ENCODE measurements at places on chromosomes 6 and 20.
A peak's percentile ranks its signal among the peaks of the same experiment; 100 is the strongest.

DNA sequence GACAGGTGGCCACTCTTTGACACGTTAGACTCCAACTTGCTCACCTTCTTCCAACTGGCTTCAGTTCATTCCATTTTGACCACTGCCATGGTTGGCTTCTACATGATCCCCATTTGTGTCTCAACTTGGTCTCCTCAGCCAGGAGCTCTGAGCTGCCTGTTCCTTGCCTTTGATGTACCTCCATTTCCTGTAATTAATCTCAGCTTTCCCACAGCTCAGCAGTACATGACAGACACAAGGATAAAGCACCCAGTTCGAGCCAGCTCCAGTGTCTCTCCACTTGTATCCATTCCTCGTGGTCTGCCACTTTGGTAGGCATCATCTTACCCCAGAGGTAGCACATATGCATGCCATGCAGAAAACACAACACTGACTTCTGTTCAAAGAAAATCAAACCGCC is 161.0 kb downstream of the TSHZ2 start:
- DNase-seq, result no peak

DNA sequence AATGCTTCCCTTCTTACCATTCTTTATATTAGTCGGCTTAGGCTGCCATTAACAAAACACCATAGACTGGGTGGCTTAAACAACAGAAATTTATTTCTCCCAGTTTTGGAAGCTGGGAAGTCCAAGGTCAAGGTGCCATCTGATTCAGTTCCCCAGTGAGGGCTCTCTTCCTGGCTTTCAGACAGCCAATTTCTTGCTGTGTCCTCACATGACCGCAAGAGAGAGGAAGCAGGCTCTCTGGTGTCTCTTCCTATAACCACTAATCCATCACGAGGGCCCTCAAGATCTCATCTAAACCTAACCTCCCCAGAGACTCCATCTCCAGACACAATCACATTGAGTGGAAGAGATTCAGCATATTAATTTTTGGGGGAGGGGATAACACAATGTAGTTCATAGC is 193.0 kb upstream of the SGK1 start:
- DNase-seq, result no peak

DNA sequence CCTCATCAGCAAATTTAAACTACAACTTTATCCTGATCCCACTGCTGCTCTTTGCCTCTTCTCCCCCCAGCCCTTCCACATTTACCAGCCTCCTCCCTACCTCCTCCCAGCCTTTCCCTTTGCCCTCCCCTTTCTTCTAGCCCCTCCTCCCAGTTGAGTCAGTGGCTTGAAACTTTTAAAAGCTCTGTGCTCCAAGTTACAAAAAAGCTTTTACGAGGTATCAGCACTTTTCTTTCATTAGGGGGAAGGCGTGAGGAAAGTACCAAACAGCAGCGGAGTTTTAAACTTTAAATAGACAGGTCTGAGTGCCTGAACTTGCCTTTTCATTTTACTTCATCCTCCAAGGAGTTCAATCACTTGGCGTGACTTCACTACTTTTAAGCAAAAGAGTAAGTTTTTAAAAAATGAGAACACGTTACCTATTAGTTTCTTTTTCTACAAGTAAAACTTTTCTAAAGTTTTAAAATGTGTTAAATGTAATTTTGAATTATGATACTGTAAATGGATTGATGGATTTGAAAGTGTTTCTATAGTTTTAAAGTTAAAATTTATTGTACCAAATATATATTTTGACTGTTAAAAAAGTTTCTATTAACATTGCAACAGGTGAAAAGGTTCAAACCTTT is at the start of gene GJA1:
Gene GJA1, plus strand, starts transcription at position 203 of the 626 bp plus-strand sequence. CDS start 11,202 bp downstream, outside the sequence.
- DNase-seq, result peak; percentile 93

DNA sequence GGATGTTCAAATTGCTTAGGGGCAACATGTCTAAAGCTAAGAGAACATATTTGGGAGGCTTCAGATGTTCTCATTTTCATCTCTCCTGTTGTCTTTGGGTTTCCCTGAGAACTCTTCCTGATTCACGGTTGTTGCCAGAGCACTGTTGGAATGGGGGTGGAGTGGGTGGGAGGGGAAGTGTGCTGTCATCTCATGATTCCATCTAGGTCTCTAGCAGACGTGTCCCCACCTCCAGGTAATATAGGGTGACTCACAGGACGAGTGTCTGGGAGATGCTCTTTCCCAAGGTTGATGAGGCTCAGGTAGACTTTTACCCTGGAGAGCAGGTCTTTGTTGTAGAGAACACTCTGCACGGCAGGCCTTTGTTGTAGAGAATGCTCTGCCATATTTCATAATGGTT is 636.9 kb downstream of the QKI start:
- no peak for DNase-seq

DNA sequence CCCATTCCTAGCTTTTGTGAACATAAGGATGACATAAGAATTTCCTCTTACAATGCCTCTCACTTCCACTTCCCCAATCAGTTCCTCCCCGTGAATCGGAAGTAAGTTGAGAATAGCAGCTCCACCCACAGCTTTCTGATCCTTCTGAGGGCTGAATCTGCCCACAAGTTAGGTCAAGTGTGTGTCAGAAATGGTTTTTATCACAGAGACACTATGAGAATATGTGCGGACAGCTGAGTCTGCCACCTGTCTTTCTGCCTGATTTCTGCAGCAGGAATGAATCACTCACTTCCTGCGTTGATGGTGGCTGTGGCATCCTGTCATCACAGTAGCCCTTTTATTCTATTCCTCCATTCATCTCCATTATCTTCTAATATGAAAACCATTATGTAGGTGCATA is 70.2 kb downstream of the RIN2 start:
- peak; percentile 70 for DNase-seq

GRCh38 chr20:1827974-1828785 is 67.0 kb upstream of the SIRPA start:
- peak; percentile 37 for DNase-seq

- no peak for DNase-seq
Observed at GRCh38 chr6:38134704-38135088, 315.2 kb downstream of the ZFAND3 start.

DNA sequence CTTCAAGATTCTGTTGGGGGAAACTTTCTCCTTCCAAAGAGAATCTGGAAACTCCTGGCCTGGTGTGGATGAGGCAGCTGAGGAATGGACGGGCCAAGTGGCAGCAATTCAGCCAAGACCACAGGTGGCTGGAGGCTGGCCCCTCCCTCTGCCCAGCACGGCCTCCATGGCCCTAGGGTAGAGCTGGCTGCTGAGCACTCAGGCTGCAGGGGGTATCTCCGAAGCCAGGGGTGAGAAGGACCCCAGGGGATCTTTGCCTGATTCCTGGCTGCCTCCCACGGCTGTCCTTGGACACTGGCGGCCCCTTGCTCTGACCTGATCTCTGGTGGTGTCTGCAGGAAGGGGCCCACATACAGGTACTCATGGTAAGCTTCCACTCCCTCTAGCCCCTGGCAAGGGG is 39.0 kb downstream of the GRM4 start:
- DNase-seq, result no peak

GRCh38 chr20:56451056-56451765 is 17.2 kb upstream of the RTF2 start:
- DNase-seq, result peak; percentile 7

DNA sequence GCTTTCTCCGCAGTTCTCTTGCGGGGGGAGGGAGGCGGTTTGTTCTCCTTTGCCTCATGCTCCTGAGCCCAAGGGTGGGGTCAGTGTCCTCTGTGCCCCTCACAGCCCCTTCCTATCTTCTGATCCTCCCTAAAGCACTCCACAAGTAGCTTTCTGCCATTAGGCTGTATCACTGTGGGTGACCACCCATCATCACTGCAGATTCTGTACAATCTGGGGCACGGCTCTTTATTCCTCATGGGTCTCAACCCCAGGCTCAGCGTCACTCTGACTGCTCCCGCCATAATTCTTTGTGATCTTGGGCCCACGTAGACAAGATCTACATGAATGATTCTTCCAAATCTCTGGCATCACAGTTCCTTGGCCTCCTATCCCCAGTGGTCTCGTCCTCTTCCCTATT is 10.5 kb downstream of the NCR2 start:
- no peak for DNase-seq

- DNase-seq, result no peak
Observed at GRCh38 chr20:21240394-21240793, 62.7 kb upstream of the XRN2 start.

DNA sequence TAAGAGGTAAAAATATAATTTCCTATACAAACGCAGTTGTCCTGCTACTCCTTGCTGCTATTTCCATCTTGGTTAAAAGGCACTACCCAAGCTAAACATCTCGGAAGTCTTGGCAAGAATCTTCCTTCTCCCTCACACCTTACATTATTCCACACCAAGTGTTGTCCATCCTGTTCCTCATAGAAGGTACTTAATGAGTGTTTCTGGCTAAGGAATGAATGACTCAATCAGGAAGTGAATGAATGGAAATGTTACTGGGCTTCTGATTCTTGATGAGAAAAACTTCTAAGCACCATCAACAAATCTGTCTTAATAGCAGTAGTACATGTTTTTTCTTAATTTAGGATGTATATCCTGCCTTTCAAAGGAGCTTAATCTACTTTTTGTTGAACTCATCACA is 40.6 kb upstream of the RSPO3 start:
- no peak for DNase-seq

GRCh38 chr20:62820208-62820961 is 3.5 kb downstream of the COL9A3 start:
- no peak for DNase-seq

- no peak for DNase-seq
Observed at GRCh38 chr20:8601542-8601912, 467.4 kb upstream of the PLCB4 start.

DNA sequence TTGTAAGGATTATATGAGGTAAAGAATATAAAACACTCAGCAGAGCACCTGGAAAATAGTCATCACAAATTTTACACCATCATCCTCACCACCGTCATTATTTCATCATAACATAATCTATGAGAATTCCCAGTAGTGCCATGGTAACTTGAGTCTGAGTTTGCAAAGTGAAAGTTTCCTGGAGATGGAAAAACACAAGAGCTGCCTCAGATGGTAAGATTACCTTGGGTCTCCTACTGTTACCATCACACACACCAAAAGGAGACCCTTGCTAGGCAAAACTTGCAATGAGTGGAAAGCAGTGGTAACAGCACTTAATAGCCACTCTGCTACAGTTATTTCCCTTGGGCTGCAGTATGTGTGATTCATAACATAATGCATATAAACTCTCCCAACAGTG is 589.8 kb downstream of the RNF144B start:
- no peak for DNase-seq

- peak; percentile 70 for DNase-seq
Observed at GRCh38 chr20:13017235-13017634, 8.5 kb downstream of the SPTLC3 start.

- no peak for DNase-seq
Observed at GRCh38 chr6:841569-841968, 148.6 kb upstream of the EXOC2 start.

DNA sequence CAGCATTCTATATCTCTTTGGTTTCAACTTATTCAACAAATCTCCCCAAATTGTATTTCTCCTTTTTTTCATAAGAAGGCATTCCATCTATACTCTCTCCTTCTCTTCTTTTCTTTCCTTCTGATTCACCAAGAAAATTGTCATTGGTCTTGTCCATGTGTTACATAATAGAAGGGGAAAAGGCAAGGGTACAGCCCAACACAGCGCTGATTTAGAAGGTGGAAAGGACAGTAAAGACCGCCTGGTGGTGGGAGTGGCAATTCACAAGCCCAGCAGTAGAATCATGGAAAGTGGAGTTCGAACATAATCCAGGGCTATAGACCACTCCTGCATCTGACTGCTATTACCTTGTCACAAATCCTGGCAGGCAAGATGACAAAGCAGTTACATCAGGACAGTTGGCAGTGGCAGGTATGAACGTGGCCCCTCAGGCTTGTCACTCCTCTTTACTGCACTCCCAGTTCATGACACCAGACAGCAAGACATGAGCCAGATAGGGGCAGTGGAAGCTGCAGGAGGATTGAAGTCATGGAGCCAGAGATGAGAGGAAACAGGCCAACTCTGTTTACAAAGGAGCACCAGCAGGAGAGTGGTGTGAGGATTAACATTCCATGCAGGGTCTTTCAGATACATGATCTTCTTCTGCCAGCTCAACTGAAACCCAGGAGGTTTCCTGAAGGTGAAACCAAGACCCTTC is 2.1 kb upstream of the TNFAIP3 start:
- no peak for DNase-seq

DNA sequence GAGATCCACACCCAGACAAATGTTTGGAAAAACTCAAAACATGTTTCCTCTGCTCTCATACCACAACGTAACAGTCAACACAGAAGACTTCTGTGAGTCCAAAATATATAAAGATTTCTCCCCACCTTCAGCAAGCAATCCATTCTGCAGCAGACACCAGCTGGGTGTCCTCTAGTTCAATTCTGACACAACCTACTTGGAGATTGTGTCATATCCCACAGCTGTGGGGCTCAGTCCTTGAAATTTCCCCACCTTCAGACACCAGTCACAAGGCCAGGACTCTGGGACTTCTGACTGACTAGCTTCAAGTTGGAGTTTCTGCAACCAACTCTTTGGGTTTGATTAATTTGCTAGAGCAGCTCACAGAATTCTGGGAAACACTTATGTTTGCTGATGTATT is 244.8 kb upstream of the CDYL start:
- no peak for DNase-seq

DNA sequence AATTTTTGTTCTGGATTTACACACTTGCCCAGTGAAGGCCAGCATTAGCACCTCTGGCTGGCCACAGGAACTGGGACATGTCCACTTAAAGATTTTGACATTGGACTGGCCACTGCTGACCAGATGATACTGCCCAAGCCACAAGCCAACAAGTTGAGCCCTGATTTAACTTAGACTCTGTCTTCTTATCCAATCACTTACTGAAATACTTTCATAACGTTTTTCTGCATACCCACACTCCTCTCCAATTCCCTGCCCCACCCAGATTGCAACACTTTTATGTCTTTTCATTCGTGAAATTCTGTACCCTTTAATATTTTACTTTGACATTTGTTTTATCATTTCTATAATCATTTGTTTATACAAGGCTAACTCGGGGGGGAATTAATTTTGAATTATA is 170.3 kb upstream of the TAB2 start:
- DNase-seq, result no peak

DNA sequence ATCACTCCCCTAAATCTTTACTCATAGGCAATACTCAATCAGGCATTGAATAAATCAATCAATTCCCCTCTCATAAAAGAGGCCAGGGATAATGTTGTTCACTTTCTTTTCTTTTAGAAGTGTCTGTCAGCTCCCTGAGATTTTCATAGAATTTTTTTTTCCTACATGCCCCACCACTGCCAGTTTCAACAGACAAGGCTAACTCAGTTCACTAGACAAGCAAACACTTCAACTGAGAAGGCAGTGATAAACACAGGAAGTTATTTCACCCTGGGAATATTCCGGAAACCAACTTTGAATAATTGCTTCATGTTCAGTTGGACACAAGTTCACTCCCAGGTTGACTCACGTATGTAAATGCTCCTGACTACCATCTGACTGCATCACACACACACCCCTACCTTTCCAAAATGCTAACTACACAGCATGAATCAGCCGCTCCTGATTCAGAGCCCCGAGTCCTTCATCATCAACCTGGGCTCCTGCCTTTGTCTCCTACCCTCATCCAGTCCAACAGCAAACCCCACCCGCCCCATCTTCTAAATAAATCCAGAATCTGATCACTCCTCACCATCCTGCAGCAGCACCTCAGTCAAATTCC is 143.9 kb downstream of the BCAS1 start:
- DNase-seq, result peak; percentile 99
